Kidney tubule cell (primary cell): ENCODE measurements at places on chromosomes 6 and 20.

DNA sequence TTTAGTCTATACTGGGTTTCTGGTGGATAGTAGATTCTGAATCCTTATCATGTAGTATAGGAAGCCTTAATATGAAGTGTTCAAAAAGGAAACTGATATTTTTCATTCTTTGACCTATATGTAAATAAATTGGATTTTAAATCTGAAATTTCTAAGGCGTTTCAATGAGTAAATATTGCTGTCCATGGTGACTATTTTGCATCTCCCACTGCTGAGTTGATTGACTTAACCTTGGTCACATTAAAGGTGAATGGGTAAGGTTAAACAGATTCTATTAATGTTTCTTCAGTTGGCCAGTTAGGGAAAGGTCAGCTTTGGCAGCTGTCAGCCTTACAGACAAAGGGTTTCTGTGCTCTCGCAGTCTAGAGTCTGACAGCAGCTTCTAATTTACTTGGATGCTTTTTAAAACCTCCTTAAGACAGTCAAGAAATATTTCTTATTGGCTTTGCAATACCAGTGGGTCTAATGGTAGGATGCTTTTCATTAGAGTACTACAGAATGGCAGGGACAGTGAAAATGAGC, 24.8 kb downstream of the PRIM2 start:
- no peak for DNase-seq

GRCh38 chr20:19807191-19807945, 49.3 kb downstream of the RIN2 start:
- peak; percentile 63 for DNase-seq

DNA sequence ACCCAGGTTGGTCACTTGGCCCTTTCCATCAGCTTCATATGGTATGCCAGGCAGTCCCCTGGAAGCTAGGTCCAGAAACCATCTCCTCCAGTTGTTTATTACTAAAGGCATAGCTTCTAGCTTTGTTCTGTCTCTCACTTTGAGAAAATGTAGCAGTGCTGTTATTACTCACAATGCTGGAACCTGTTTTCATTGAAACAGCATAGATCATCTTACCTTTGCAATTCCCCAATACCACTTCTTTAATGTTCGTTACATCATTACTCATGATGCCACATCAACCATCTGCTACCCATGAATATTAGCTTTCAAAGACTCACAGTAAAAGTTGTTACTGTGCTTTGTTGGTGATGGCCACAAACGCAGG, 88.3 kb downstream of the ADAT2 start:
- no peak for DNase-seq

GRCh38 chr20:20363434-20363798, 4.5 kb upstream of the INSM1 start:
- no peak for DNase-seq

DNA sequence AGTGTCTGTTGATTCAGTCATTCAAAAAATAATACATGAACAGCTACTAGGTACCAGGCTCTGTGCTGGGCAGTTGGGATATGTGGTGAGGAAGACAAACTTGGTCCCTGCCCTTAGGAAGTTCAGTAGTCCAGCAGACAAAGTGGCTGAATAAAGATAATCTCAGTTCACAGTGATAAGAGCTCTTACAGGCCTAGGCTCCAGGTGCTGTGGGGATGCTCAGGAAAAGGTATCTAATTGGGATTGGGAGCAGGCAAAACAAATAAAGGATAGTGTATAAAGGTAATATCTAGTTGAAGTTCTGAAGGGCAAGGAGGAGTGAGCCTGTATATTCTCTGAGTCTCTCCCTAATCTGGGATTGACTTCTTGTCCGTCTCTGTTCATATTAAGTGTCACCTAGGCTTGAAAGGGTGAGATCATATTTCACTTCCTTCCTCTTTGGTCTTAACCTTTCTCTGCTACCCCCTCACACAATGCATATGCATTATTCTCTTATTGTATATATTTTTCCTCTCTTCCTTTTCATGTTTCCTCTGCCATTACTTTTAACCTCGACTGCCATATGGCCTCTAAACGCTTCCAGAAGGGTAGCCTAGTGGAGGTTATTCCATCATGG, 13.5 kb downstream of the PTPN1 start:
- no peak for DNase-seq

DNA sequence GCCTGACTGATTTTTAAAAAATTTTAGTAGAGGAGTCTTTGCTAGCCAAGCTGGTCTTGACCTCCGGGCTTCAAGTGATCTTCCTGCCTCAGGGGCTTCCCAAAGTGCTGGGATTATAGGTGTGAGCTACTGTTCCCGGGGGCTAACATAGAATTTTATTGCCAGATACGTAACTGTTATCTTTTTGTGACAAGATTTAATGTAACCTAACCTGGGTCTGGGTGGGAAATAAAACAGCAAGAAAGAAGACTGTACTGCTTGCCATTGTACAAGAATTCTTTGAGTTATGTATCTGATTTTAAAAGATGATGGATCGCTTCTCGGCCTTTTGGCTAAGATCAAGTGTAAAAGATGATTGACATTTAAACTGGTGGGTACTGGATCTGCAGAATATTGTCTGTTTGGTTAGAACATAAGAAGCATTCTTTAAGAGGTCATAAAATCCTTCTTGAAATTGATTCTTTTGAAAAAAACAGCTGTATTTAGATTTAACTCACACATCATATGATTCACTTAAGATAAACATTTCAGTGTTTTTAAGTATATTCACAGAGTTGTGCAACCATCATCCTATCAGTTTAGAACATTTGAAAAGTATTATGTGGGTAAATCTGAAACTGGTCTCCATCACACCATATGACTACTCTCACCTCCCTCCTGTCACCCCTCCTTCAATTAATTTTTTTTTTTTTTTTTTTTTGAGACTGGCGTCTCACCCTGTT, 21.6 kb downstream of the TPX2 start:
- no peak for DNase-seq

DNA sequence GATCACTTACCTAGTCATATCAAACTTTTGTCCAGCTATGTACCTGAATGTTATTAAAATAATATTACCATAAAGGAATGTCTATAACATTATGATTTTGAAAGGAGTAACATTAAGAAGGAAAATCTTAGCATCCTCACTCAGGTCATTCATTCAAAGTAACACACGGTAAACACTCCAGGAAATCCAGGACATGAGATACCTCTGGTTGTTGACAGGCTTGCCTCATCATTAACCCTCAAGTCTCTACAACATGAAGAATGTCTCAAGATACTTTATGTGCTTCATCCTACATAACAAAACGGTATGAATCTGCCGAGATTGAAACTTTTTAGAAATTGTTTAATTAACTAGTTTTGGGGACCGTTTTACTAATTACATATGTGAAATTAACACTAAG, 690 bp upstream of the FILIP1 start:
- no peak for DNase-seq

GRCh38 chr6:2126351-2126750, 119.1 kb downstream of the GMDS start:
- DNase-seq: no peak

DNA sequence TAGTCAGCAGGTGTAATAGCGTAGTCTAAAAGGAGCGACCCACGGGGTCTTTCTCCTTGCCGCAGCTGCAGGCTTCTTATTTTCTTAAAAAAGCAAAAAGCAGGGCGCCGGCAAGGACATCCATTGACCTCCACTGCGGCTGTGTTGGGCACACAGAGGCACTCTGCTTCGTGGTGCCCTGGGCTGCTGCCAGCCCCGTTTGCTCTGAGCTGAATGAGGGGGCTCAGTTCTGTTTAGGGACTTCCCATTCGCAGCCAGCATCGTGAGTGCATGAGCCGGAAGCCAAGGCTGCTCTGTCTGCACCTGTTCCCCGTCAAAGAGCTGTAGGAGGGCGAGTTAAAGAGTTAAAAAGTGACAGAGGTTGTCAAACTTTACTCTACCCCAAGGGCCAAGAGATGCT, 1.7 kb upstream of the SLC22A2 start:
- no peak for DNase-seq

DNA sequence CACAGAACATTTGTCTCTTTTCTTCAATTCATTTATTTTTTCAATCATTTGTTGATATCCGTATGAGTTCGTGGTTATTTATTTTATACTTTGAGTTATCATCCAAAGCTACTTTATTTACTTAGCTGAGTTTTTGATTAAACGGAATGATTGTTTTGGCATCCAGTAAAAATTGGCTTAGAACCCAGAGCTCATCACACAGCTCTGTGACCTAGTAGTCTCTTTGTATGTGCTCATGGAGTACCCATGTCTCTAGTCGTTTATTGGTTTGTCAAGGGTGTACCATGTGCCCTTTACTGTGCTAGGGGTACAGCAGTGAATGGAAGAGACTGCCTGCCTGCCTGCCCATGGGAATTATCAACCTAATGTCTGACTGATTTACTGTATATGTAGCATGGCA, 142.2 kb downstream of the MYLK4 start:
- DNase-seq: no peak

GRCh38 chr20:44747166-44748004, 1.7 kb downstream of the KCNK15 start:
- DNase-seq: peak; percentile 95

GRCh38 chr20:32991792-32992641, 12.2 kb downstream of the SUN5 start:
- DNase-seq: no peak

DNA sequence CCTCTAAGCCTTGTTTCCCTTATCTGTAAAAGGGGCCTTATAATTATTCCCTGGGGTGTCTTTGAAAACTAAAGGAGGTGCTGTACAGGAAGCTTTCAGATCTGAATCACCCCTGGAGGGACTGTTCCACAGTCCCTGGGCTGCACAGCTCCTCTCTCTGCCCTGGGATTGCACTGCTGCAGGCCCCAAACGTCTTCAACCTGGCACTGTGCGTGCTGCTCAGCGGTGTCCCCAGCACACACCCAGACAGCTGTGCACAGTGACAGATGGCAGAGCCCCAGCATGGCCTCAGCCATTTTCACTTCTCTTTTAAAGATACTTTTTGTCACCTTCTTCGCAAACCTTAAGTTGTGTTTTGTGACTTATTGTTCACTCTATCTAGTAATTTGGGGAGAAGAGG, 50.7 kb upstream of the INSM1 start:
- DNase-seq: no peak

GRCh38 chr6:5412017-5412416, 150.7 kb downstream of the FARS2 start:
- no peak for DNase-seq

- no peak for DNase-seq
Observed at GRCh38 chr6:90435207-90435899, 138.7 kb upstream of the BACH2 start.

DNA sequence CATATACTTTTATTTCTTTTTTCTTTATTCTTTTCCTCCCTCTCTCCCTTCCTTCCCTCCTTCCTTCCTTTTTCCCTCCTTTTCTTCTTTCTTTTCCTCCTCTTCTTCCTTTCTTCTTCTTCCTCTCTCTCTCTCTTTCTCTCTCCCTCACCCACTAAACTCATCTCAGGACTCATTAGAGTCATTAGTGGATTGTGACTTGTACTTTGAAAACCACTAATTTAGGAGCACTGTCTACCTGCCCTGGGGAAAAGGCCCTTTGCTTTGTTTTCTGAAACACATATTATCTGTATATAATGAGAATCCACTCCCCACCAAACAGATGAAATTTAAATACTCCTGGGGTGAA, 68.7 kb upstream of the CEP85L start:
- no peak for DNase-seq

GRCh38 chr6:128389820-128390534, 130.4 kb downstream of the PTPRK start:
- no peak for DNase-seq

GRCh38 chr6:53643481-53643965, 22.0 kb downstream of the KLHL31 start:
- no peak for DNase-seq

GRCh38 chr6:129353067-129353466, 356.9 kb downstream of the ARHGAP18 start:
- peak; percentile 54 for DNase-seq

DNA sequence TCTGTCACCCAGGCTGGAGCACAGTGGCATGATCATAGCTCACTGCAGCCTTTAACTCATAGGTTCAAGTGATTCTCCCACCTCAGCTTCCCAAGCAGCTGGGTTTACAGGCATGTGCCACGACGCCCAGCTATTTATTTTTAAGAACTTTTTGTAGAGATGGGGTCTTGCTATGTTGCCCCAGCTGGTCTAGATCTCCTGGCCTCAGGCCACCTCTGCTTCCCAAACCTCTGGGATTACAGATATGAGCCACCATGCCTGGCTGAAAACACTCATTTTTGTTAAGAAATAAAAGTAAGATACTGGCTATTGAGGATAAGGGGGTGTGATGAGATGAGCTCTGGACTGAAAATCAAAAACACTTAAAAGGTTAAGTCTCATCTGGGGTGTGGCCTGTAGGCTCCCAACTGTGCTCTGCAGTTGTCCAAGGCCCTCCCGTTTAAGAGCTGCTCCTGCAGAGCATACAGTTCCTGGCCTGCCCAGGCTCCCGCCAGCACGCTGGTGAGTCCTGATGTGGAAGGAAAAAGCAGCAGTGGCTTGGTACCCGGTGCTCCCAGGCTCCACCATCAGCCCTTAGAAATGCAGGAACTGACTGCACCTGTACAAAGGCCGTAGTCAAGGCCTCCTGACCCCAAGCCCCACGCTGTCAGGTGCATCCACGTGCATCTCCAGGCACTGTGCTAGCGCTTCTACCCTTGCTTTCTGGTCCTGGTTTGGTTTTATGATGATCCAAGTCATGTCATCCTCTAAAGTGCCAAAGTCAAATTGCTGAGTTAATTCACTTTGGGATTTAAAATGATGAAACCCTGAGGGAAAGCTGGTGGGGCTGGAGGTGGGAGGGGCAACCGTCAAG, 111.5 kb downstream of the TMEM242 start:
- no peak for DNase-seq

GRCh38 chr6:113315165-113315564, 542.0 kb upstream of the MARCKS start:
- no peak for DNase-seq

DNA sequence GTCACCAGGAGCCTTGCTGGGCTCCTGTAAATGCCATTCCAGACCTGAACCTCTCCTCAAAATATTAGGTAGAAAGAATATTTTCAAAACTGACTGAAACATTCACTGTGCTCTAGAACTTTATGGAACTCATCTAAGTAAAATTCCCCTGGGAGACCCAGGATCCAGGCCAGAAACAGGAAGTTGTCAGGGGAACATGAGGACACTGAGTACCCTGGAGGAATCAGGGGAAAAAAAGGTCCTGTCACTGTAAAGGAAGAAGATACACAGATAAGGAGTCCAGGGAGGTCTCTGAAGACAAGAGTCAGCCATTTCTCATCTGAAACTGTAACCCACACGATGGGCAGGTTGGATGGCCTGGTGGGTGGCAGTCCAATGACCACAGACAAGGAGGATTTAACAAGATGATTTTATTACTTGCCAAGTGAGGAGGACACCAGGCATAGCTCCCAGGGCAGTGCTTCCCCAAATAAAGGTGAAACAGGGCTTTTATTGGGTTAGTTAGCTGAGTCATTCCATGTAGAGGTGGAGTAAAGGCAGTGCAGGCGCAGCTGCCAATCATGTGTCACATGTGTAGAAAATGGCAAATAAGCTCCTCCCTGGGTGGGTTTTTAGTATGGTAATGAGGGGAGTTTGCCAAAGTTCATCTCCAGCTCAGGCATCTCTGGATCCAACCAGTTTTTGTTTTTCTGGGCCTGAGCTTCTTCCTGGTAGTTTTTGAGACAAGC, 138.5 kb downstream of the RCAN2 start:
- no peak for DNase-seq

- no peak for DNase-seq
Observed at GRCh38 chr6:138419766-138420165, 15.7 kb downstream of the HEBP2 start.
